ENCODE measurements at places on chromosomes 16 and 17.

- no peak for DNase-seq
Measured at GRCh38 chr16:80751167-80751566, 53.2 kb downstream of the CDYL2 start.

DNA sequence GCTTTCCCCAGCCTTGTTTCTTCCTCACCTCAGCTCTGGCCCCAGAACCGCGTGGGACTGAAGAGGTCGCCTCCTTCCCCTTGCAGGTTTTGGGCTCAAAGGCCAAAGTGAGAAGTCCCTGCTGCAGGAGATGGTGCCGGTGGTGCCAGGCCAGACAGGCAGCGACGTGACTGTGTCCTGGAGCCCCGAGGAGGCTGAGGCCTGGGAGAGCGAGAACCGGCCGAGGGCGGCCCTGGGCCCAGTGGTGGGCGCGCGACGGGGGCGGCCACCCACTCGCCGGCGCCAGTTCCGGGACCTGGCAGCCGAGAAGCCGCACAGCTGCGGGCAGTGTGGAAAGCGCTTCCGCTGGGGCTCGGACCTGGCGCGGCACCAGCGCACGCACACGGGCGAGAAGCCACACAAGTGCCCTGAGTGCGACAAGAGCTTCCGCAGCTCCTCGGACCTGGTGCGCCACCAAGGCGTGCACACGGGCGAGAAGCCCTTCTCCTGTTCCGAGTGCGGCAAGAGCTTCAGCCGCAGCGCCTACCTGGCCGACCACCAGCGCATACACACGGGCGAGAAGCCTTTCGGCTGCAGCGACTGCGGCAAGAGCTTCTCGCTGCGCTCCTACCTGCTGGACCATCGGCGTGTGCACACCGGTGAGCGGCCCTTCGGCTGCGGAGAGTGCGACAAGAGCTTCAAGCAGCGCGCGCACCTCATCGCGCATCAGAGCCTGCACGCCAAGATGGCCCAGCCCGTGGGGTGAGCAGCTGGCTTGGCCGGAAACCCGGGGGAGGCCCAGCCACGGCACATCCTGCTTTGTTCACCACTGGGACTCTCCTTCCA, 6.0 kb downstream of the ZNF213 start:
- DNase-seq: no peak

DNA sequence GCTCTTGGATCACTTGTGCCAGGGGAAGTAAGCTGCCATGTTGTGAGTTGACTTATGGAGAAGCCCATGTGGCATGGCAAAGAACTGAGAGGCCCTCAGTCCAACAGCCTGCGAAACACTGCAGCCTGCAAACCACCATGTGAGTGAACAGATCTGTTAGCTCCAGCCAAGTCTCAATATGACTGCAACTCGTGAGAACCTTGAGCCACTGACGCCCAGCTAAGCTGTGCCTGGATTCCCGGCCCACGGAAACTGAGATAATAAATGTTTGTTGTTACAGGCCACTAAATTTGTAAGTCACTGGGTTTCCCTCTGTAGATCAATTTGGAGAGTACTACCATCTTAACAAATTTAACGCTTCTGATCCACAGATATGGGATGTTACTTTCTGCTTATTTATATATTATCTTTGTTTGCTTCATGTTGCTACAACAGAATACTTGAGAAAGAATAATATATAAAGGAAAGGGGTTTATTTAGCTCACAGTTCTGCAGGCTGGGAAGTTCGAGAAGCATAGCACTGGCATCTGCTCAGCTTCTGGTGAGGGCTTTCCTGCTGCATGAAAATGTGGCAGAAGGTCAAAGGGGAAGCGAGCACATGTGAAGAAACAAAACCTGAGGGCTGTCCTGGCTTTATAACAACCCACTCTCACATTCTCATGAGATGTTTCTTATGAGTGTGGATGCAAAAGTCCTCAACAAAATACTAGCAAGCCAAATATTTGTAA, 29.4 kb upstream of the ATP2A3 start:
- DNase-seq: peak; percentile 84

- DNase-seq: no peak
Measured at GRCh38 chr17:54795046-54795445, 105.6 kb upstream of the TOM1L1 start.

GRCh38 chr17:35808240-35808961, 883 bp upstream of the TAF15 start:
- no peak for DNase-seq

GRCh38 chr16:86476956-86477534, 33.3 kb upstream of the FOXF1 start:
- no peak for DNase-seq

DNA sequence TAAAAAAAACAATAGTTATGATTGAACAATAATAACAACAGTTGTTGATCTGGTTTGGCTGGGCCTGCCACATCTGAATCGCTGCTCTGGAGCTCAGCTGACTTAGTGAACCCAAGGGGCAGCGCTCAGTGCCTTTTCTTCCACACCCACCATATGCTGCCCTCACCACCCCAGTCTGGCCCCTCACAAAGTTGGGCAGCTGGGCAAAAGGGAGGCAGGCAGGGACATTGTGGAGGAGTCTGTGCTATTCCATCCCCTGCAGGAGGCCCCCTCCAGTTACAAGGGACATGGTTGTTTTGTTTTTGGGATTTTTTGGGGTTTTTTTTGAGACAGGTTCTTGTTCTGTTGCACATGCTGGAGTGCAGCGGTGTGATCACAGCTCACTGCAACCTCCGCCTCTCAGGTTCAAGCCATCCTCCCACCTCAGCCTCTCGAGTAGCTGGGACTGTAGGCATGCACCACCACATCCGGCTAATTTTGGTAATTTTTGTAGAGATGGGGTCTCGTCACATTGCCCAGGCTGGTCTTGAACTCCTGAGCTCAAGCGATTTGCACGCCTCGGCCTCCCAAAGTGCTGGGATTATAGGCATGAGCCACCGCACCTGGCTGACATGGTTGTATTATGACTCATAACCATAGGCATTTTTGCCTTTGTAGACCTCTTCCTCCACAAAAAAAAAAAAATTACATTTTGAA, 8.6 kb upstream of the PECAM1 start:
- no peak for DNase-seq
